CD4-positive, alpha-beta T cell treated with Interleukin-2 at 100 ng/mL for 4 hours (primary cell): ENCODE measurements at places on chromosomes 2 and 18.

DNA sequence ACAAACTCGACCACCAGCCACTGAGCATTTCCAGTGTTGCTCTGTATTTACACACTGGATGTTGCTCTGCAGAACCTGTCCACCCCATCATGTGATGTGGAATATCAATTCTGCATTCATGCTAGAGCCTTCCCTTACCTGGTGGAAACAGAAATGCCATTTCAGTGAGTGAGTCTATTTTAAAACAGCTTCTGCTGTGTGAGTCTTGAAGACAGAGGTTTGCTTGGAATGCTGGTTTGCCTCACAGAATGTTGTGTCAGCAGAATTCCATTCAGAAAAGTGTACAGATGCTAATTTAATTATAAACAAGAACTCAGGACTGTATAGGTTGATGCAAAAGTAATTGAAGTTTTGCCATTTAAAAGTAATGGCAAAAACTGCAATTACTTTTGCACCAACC is 118.3 kb downstream of the MAP3K20 start:
- no peak for DNase-seq

- DNase-seq = no peak
Observed at GRCh38 chr2:96301865-96302264, 3.5 kb downstream of the SNRNP200 start.

- no peak for DNase-seq
Observed at GRCh38 chr18:63003899-63004298, 288.6 kb downstream of the PHLPP1 start.

GRCh38 chr2:30310955-30311354 is 79.6 kb downstream of the LBH start:
- DNase-seq = no peak

DNA sequence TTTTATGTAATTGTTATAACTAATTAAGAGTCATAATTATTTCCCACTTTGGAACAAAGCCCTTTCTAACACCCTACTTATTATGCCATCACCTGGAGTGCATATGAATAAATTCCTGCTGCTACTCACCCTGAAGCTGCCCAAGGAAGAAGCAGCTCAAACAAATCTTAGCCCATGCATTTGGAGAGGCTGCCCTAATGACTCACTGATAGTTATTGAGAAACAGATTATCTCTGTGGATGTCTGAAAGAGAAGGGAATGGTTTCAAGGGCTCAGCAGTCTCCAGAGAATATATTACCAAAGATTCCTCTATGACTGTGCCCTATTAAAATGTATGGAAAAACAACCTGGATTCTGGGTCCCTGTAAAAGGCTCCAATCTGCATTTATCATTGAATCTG is 81.0 kb downstream of the GPR39 start:
- no peak for DNase-seq
